Activated CD4-positive, alpha-beta T cell treated with anti-CD3 and anti-CD28 coated beads, Interleukin-2, amount 50 U/mL, for 24 hours (primary cell): ENCODE measurements at places on chromosomes 11 and 22.

- DNase-seq, result no peak
Measured at GRCh38 chr22:44968736-44969135, 41.1 kb downstream of the PHF21B start.

DNA sequence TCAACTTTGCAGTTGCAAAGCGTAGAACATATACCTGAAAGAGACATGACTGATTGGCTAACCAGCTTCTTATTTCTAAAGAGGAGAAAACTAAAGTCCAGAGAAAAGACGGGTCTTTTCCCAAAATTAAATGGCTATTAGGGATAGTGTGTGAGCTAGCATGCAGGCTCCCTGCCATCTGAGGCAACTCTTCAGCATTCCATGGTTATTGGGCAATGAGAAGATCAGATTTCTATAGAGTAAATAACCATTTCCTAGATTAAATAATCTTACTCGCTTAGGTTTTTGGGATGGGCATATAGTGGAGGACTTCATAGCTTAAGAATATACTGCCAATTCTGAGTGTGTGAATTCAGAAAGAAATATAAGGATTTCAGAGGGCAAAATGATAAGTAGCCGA is 95.0 kb downstream of the PDHX start:
- DNase-seq, result no peak

GRCh38 chr11:19506816-19507486 is 205.7 kb upstream of the NAV2 start:
- DNase-seq, result no peak

- DNase-seq, result no peak
Measured at GRCh38 chr22:30132290-30132996, 52.2 kb downstream of the HORMAD2 start.

DNA sequence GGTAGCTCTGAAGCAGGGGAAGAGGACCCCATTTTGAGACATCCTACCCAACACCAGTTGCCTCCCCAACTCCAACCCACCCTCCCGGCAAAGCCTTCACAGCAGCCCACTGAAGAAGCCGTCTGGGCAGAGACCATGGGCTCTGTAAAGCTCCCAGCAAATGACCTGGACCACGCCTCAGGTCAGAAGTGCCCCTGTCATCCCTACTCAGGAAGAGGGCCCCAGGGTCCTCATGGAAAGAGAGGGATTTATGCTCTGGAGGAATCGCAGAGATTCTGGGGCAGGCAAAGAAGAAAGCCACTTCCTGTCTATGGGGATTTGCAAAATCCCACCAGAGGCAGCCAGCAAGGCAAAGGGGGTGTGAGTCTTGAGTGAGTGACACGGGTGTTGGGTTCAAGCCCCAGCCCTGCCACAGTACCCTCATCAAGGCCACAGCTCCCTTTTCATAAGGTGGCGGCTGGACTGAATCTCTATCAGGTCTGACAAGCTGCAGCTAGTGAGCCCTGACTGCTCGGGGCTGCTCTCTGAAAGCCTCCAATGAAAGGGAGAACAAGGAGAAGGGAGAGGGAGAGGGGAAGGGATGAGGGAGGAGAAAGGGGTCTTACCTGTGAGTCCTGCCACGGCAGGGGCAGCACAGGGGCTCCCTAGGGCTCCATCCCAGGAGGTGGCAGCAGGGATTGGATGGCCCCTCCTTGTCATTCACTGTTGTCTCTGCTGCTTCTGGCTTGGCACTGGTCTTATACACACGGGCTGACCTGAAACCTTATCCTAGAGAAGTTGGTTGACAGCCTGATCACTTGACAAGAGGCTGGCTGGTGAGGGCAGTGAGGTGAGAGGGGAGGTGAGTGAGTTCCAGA is at the start of gene UCP3:
Gene UCP3, minus strand, starts transcription at position 713 of the 857 bp plus-strand sequence. CDS start 2,043 bp downstream, outside the sequence.
- DNase-seq, result no peak

DNA sequence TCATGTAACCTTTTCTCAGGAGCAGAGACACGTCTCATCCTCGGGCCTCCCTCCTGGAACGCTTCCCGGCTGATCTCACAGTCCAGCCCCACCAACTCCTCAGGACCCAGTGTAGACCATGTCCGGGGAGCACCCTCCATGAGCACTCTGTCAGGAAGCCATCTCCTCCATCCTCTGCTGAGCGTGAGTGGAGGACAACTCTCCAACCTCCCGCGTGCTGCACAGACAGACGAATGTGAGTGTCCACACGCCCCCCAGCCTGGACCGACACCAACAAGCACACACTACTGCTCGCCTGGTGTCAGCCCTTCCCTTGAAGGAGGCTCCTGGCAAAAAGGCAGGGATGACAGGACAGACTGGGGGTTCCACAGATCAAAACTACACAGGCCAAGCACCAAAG is 86.6 kb downstream of the SHANK2 start:
- DNase-seq, result no peak

- no peak for DNase-seq
Measured at GRCh38 chr11:16097543-16097942, 258.8 kb downstream of the SOX6 start.

DNA sequence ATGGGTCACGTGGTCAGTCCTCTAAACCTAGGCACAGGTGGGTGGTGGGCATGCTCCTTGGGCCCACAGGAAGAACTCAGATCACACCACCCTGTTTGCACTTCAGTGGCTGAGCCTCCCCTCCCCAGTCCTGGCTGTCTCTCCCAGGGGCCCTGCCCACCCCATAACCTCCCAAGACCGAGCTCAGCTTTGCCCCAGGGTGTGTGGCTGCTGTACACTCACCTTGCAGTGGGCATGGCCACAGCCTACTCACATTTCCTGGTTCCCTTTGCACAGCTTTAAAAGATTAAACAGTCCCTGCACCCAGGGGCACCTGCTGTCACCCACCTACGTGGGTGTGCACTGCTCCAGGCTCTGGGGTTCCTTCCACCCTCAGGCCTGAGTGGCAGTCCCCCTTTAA is 13.8 kb downstream of the TRIOBP start:
- no peak for DNase-seq
